ENCODE measurements at places on chromosomes 5 and 9.

- no peak for DNase-seq
These were observed 4.4 kb downstream of the LCN9 start for GRCh38 chr9:135667463-135668001.

- DNase-seq: no peak
These were observed 48.9 kb downstream of the NTRK2 start for GRCh38 chr9:84718476-84718875.

DNA sequence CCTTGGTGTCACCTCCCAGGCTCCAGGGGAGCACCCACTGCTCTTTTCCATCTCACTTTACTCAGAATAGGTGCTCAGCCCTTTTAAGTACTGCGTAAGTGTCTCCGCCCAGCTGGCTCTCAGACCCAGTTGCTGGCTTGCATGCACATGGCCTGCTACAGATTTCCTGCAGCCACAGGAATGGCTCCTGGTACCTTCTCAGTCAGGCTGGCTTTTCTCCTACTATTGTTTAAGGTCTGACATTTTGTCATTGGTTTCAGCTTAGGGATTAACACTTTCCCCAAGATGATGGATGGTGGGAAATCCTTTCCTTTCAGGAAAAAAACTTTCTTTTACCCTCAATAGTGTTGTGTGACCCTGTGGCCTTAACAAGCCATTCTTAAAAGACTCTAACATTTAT lies 1652.3 kb upstream of the WWC1 start:
- no peak for DNase-seq

DNA sequence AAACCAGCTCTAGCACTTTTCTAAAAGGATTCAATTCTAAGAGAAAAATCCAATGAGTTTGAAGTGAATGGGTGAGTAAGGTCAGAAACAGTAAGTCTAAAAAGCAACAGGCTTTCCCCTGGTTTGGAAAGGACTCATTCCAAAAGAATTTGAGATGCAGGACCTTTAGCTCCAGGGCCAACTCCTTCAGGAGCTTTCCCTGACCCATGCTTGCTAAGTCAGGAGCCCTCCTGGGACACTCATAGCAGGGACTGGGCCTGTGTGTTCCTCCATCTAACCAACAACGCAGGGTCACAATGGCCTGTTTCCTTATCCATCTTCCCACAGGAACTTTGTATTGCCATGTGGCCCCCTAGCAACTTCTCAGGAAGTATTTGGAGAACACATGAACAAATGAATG lies 198.8 kb downstream of the FRMD3 start:
- DNase-seq: no peak

Measured in stimulated activated CD4-positive, alpha-beta T cell treated with anti-CD3 and anti-CD28 coated beads, Interleukin-1b, Interleukin-23, amount 100 ng/mL, for 1 hour (primary cell).